Natural killer cell treated with Interleukin-12 subunit alpha and Interleukin-12 subunit beta and Interleukin-15 and Interleukin-18, amount 100 ng/mL, for 72 hours (primary cell): ENCODE measurements at places on chromosomes 11 and 22. TPM values are rescaled to one million over a fixed set of nuclear protein-coding genes. Genes with fewer than 3 reads are reported as not detected.

DNA sequence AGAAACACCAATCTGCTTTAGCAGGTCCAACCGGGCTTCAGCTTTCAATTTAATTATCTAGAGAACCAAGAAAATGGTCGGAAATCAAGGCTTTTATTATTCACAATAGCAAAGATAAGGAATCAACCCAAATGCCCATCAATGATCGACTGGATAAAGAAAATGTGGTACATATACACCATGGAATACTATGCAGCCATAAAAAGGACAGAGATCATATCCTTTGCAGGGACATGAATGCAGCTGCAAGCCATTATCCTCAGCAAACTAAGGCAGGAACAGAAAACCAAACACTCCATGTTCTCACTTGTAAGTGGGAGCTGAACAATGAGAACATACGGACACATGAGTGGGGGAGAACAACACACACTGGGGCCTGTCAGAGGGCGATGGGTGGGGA, 53.8 kb downstream of the ATG16L2 start:
- no peak for DNase-seq
- peak overlapping the region; percentile 47 for H3K27ac ChIP-seq
- no peaks in the 10 kb centered on the region for H3K4me1 ChIP-seq
- peaks cover 10% of the 10 kb centered on the region for H3K36me3 ChIP-seq
- H3K27me3 ChIP-seq: no peaks in the 10 kb centered on the region

DNA sequence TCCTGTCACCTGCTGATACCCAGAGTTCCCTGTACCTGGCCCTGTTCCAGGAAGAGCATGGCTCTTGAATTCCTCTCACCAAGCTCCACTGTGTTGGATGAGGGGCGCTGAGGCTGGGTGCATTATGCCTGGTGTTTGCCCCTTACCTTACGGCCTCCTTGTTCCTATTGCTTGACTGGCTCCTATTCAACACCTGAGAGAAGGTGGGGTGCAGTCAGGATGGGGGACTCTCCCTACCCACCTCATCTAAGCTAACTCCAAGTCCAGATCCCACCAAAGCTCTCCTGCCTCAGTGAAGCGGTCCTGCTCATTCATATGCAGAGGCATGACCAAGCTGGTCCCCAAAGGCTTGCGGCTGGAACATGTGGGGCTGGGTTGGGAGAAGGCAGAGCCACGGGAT, 35.8 kb upstream of the RIC3 start:
- peaks cover 3% of the 10 kb centered on the region for H3K4me1 ChIP-seq
- no peak overlapping the region for H3K4me3 ChIP-seq
- no peaks in the 10 kb centered on the region for H3K36me3 ChIP-seq
- H3K27ac ChIP-seq: no peak overlapping the region

GRCh38 chr22:45381348-45381747, 32.1 kb downstream of the SMC1B start:
- H3K4me3 ChIP-seq: no peak overlapping the region
- no peak overlapping the region for H3K27ac ChIP-seq
- no peaks in the 10 kb centered on the region for H3K36me3 ChIP-seq
- peaks cover 1% of the 10 kb centered on the region for H3K27me3 ChIP-seq

DNA sequence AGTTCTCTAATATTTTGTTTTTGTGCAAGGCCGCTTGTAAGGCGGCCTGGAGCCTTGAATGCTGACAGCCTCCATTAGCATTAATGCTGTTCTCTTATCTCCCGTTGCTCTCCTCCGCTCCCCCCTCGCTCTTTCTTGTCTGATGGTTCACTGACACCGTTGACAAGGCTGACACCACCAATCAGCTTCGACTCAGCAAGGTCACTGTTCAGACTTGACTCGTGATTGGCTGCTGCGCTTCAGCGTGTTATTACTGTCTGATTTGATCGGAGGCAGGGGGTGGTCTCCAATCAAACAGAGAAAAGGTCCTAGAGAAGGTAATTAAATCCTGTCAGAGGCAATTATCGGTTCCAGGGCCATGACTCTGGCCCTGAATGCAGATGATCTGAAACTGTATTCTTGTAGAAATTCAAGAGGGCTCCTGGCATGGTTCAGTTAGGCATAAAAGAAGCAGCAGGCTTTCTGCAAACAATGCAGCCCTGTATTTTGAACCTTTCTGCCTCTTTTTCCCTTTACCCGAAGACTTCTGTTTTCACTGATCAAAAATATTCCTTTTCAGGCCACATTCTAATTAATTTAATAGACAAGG, 49.3 kb upstream of the MPPED2 start:
- no peak for DNase-seq
- no peaks in the 10 kb centered on the region for H3K36me3 ChIP-seq
- H3K27ac ChIP-seq: no peak overlapping the region
- H3K4me1 ChIP-seq: peaks cover 2% of the 10 kb centered on the region
- no peak overlapping the region for H3K4me3 ChIP-seq
- peaks cover 6% of the 10 kb centered on the region for H3K27me3 ChIP-seq

DNA sequence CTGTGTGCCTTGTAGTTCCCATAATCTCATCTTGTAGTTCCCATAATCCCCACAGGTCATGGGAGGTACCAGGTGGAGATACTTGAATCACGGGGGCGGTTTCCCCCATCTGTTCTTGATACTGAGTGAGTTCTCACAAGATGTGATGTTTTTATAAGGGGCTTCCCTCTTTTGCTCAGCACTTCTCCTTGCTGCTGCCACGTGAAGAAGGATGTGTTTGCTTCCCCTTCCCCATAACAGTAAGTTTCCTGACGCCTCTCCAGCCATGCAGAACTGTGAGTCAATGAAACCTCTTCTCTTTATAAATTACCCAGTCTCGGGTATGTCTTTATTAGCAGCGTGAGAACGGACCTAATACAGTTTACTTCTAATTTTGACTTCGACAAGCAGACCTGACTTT, 14.0 kb upstream of the SMIM38 start:
- H3K27me3 ChIP-seq: peaks cover 12% of the 10 kb centered on the region
- peaks cover 14% of the 10 kb centered on the region for H3K36me3 ChIP-seq
- no peak overlapping the region for H3K4me3 ChIP-seq
- H3K4me1 ChIP-seq: no peaks in the 10 kb centered on the region
- no peak for DNase-seq
- H3K27ac ChIP-seq: no peak overlapping the region

DNA sequence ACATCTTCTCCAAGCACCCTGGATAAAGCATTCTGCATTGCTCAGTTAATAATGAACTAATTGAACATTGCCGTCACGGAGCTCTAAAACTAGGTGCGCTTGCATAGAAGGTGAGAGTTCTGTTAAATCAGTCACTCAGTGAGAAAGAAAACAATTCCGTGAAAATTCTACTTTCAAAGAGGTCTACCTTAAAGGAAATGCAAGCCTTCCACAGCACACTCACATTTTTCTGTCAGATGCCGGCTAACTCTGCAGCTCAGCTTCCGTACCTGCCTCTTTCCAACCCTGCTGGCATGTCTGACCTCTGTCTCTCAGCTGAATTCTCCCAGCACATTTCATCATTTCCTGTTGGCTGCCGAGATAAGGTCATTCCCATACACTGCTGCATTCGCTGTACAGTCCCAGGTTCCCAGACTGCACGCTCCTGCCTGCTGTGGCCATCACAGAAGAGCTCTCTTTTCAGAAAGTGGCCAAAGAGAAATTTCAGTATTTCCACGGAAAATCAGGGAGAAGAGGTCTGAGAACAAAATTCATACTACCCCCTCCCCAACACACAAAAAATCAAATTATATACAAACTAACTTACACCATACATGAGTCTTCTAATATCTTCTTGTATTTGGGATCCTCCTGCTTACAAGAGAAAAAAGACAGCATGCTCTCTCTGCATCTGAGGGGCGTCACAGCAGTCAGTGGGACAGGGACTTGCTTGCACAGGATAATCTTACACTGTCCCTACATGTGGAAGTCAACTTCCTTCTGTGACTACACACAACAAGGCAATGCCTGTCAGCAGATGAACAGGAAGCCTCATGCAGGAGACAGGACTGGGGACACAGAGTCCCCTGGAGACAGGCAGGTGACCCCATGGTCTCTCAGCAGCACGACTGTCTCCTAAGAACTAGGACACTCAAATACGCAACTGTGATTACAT, 55.1 kb downstream of the PACSIN2 start:
- no peak overlapping the region for H3K4me3 ChIP-seq
- no peaks in the 10 kb centered on the region for H3K36me3 ChIP-seq
- no peaks in the 10 kb centered on the region for H3K27me3 ChIP-seq
- H3K27ac ChIP-seq: peak overlapping the region; percentile 66

- peaks cover 16% of the 10 kb centered on the region for H3K27me3 ChIP-seq
- no peak for DNase-seq
- no peaks in the 10 kb centered on the region for H3K36me3 ChIP-seq
- H3K27ac ChIP-seq: no peak overlapping the region
- no peak overlapping the region for H3K4me3 ChIP-seq
Observed at GRCh38 chr11:119808407-119809185, 79.6 kb upstream of the NECTIN1 start.

DNA sequence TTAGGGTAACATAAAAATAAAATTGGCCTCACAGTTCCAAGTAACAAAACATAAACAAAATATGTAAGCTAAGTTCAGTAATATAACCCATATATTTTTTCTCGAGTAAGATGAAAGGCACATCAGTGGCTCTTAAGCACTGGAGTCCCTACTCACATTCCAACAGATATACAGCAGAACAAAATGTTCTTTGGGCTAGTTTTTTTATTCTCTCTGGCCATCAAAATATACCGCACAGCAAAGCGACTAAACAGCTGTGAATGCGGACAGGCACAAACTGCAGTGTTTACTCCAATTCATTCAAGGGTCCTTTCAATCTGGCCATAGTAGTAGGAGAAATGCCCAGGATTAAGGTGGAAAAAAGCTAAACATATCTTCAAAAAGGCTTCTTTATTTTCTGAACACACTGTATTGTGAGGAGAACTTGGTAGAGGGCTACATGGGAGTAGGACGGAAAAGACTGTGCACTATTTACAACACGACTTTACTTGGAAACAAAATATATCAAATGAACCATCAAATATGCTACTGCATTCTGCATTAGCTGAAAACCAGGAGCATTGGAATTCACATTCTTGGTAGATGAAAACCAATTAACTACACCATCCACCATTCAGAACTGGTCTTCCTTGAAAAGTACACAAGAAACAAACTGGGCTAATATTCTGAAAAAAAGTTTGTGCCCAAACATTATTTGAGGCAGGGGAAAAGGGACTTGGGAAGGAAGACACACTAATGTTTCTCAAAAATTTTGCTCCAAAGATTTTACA, 4.4 kb downstream of the CDON start:
- no peak overlapping the region for H3K4me3 ChIP-seq
- H3K27ac ChIP-seq: no peak overlapping the region
- peaks cover 31% of the 10 kb centered on the region for H3K27me3 ChIP-seq
- H3K36me3 ChIP-seq: no peaks in the 10 kb centered on the region
- no peak for DNase-seq

- H3K4me3 ChIP-seq: no peak overlapping the region
- no peak for DNase-seq
Observed at GRCh38 chr11:85939099-85940015, 84.2 kb downstream of the CCDC83 start.

DNA sequence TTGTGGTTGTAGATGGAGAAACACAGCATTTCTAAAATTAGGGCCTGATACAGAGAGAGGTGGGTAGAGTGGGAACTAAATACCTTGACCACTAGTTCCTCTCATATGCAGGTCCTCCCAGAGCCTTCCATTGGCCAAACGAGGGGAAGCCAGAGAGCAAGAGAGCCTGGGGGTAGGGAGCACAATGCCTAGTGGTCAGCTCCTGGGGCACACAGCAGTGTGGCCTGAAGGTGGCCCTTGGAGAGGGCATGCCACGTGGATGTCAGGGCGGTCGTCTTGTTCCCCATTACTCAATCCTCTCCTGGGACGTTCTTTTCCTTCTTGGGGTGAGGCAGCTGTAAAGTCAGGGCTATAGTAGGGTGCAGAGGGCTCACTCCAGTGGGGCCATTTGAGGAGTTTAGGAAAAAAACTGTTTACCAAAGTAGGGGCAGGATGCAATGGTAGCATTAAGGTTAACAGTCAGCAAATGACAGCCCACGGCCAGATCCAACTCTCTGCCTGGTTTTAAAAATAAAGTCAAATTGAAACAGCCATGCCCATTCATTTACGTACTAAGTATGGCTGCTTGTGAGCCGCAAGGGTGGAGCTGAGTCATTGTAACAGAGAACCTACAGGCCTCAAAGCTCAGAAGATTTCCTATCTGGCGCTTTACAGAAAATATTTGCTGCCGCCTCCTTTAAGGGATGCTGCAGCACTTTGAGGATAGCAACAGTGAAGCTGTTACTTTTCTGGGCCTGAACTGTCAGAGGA, 7.6 kb downstream of the MYO18B start:
- peak overlapping the region; percentile 77 for H3K4me3 ChIP-seq
- DNase-seq: no peak
- H3K27ac ChIP-seq: peak overlapping the region; percentile 88
- peaks cover 11% of the 10 kb centered on the region for H3K4me1 ChIP-seq
- no peaks in the 10 kb centered on the region for H3K36me3 ChIP-seq
- peaks cover 23% of the 10 kb centered on the region for H3K27me3 ChIP-seq

DNA sequence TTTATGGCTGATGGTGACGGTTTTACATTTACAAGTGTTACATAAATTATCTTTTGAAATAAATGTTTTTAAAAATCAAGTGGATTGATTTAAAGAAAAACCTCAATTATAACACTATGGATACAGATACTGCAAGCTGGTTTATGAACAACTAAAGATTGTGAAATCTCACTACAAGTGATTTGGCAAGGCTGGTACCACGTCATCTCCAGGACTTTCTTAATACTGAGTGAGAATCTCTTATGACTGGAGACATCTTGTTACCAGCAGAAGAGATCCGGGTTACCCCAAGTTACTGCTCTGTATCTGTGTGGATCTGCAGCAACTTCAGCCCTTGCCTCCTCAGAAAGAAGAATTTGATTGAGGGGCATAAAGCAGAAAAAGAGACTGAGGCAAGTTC, 452.9 kb downstream of the MN1 start:
- H3K27me3 ChIP-seq: peaks cover 23% of the 10 kb centered on the region
- no peak overlapping the region for H3K4me3 ChIP-seq

Gene TRPM5
- not detected for total RNA-seq

Gene OTOG
- not detected for total RNA-seq

Gene CCDC81
- 0.67 TPM for total RNA-seq

Gene INSC
- not detected for total RNA-seq

Gene NRGN
- 5.4 TPM for total RNA-seq

Gene BRSK2
- total RNA-seq: 0.33 TPM

Gene SCN2B
- not detected for total RNA-seq

Gene FZD4
- total RNA-seq: 0.17 TPM
